ENCODE measurements at places on chromosomes 4 and X.

DNA sequence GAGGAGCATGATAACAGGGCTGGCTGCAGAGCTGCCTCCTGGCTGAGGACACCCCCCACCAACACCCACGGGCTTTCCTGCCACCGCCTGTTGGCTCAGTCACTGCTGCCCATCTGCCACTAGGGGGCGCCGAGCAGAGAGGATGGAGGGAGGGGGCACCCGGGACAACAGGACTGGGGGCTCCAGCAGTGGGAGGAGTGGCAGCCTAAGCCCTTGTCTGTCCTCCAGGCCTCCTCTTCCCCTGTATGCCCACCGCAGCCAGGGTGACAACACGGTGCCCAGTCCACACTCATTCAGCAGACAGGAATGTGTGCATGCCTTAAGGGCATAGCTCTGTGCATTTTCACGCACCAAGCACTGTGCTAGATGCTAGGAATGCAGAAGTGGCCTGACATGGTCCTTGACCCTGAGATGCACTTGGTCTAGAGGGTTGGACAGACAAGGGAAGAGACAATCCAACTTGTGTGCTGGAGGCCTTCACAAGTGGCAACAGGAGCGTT is 149.9 kb downstream of the AMMECR1 start:
- DNase-seq: peak; percentile 14

GRCh38 chrX:121260596-121261240 is 213.3 kb downstream of the GLUD2 start:
- no peak for DNase-seq

DNA sequence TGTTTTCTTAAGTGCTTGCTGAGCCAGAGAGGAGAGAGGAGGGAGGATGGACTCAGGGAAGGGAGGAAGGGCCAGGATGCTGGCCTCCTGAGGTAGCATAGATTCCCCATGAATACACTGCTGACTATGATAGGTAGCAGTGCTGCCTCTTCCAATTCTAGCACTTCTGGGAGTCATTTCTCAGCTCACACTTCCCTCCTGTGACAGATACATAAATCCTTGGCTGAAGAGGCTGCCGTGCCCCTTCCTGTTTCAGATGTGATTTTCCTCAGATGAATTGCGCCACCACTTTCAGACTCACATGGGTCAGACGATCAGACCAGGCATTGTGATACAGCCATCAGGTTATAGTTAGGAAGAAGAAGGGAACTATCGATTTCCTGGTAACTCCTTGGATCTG is 22.4 kb downstream of the TSC22D3 start:
- DNase-seq: peak; percentile 59

- no peak for DNase-seq
Observed at GRCh38 chr4:177632481-177632880, 190.2 kb upstream of the AGA start.

All from inflammatory macrophage treated with lipopolysaccharide for 4 hours (primary cell).